Hematopoietic multipotent progenitor cell (in vitro differentiated cells): ENCODE measurements at places on chromosomes 5 and 9.
A peak's percentile ranks its signal among the peaks of the same experiment; 100 is the strongest.

- no peak for DNase-seq
Observed at GRCh38 chr9:133979921-133980863, 11.9 kb downstream of the VAV2 start.

DNA sequence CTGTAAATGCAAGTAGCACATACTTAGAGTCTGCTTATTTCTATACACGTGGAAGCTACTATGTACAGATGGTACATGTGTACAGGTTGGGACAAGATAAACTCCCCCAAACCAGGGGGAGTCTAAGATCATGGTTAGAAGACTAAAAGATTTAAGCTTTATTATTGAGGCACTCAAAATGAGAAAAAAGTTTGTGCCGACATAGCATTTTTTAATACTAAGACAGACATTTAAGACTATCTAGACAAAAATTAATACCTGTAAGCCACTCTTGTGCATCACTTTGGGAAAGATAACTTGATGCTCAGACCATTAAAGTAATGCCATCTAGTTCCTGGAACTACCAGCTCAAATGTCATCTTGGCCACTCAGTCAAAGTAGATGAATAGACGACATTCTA, 279.4 kb downstream of the ARL15 start:
- no peak for DNase-seq

DNA sequence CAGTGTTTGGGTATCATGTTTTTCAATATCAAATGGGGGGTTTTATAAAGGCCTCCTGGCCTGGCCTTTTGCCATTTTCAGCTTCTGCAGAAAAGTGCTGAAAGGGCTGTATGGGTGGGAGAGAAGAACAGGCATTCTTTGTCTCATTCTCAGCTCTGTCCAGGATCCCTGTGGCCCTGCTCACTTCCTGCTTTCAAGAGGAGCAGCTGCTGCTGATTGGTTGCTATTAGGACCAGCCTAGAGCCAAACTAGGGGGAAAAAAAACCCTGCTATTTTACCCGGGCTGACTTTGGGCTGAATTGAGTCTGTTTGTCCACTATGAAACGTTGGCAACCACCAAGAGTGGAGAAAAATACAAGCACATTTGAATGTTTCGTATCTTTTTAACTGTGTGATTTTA, 117.1 kb downstream of the CMYA5 start:
- no peak for DNase-seq

GRCh38 chr9:114717908-114718486, 36.0 kb upstream of the TEX48 start:
- DNase-seq: no peak

GRCh38 chr5:1726956-1727355, 72.7 kb downstream of the MRPL36 start:
- no peak for DNase-seq

GRCh38 chr5:113223315-113223714, 211.5 kb downstream of the TSSK1B start:
- DNase-seq: no peak

GRCh38 chr9:1049641-1050040, 516 bp upstream of the DMRT2 start:
- DNase-seq: peak; percentile 45

- DNase-seq: no peak
Observed at GRCh38 chr5:161078793-161079192, 226.8 kb upstream of the ATP10B start.

- DNase-seq: no peak
Observed at GRCh38 chr9:108675708-108676107, 180.1 kb downstream of the ACTL7B start.

GRCh38 chr9:89983411-89983810, 378.6 kb downstream of the GADD45G start:
- no peak for DNase-seq
